T-helper 2 cell (primary cell): ENCODE measurements at places on chromosomes 4 and X.

- no peak for DNase-seq
These were observed 1014.8 kb downstream of the PCDH7 start for GRCh38 chr4:31735004-31735403.

- no peak for DNase-seq
These were observed 30.9 kb upstream of the TENM3 start for GRCh38 chr4:182212211-182212761.

DNA sequence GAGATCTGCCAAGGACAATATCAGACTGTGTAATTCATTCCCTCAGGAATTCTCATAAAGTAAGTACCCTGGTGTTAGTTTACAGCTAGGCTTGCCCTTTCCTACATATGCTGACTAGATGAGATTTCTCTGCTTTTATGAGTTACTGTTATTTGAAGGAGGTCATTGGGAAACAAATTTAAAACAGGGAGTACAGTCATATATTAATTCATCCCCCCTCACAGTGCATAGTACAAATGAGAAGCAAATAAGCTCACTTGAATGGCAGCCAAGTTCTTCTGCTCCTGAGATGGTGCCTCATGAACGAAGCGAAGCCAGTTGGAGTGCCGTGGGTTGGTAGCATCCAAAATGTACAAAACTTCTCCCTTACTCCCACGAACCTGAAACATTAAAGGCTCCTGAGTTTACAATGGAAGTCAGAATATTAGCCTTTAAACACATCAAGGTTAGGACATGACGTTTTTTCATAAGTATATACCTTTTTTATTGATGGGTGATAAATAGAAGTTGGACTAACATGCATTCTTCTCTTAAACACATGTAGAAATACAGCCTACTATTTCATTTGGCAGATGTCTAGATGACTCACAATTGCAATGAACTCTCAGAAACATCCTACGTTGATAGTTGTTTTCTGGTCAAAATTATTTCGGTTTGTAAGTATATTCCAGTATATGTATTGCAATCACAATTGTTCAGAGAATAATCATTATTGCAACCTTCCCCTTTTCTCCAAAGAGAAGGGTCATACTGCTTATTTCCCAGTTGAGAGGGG lies 69.2 kb downstream of the PRDM5 start:
- no peak for DNase-seq

GRCh38 chrX:71366674-71367256 lies 608 bp downstream of the TAF1 start:
- DNase-seq = no peak

- DNase-seq = no peak
These were observed 4.9 kb downstream of the SMR3A start for GRCh38 chr4:70365479-70365878.

DNA sequence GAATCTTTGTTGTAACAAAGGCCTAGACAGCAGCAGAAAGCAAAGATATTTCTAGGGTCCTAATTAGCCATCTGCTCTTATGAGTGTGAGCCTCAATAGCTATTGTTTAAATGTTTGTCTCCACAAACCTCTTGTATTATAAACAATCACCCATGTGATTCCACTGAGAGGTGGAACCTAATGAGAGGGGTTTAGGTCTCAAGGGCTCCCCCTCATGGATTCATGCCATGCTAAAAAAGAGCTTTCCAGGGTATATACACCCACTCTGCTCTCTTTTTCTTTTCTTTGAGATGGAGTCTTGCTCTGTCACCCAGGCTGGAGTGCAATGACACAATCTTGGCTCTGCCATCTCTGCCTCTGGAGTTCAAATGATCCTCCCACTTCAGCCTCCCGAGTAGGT lies 42.1 kb downstream of the TRIM61 start:
- DNase-seq = no peak

GRCh38 chrX:44042751-44043150 lies 69.6 kb upstream of the NDP start:
- no peak for DNase-seq

GRCh38 chr4:89434364-89434988 lies 126.9 kb upstream of the GPRIN3 start:
- peak; percentile 70 for DNase-seq

DNA sequence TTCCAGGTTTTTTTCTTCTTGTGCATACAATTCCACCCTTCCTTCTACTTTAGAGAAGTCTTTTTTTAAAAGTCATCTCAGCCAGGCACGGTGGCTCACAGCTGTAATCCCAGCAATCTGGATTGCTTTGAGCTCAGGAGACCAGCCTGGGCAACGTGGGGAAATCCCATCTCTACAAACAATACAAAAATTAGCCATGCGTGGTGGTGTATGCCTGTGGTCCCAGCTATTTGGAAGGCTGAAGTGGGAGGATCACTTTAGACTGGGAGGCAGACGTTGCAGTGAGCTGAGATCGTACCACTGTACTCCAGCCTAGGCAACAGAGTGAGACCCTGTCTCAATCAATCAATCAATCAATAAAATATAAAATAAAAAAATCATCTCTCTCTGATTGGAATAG lies 14.8 kb downstream of the ELOVL6 start:
- no peak for DNase-seq

DNA sequence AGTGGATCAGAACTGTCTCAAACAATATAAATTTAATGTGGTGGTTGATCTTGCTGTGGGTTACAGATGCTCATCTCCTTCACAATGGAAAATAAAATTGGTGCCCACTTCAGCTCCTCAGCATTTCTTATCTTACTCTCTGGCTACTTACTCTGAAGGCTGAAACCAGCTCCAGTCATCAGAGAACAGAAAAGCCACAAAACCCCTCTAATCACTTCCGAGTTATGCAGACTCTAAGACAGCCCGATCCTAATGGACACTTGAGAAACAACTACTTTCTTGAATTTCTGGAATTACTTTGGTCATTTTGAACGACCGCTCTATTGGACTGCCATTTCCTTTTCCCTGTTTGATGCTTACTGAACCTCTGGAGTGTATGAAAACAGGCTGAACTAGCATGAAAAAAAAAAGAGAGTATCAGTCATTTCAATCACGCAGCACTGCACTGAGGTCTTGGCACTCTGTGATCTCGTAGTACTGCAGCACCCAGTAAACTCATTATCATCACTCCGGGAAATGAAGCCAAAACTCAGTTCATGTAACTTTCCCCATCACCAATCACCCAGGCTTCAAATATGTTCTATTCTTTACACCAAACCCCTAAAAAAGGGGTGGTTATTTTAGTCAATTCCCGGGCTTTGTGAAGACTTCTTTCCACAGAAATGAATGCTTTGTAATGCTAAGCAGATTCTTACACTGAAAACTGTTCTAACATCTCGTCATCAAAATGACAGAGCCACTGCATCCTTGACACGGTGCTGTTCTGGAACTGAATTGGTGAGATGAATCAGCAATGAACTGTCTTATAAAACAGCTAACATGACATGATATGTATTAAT lies 54.5 kb downstream of the TSPAN5 start:
- no peak for DNase-seq

DNA sequence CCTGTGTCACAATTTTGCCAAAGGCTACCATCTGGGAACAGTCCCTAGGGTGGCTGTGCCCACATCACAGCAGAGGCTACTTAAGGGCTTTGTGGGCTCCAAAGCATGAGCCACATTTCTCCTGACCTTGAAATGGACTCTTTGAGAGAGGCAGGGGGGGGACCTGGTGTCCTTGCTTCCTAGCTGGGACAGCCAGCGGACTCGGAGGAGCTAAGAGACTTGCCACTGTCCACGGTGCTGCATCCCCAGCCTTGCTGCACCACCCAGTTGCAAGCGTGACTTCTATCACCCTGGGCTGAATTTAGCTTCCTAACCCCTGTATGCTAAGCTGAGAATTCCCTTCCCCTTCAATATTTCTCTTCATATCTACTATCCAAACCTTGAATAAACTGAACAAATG lies 99.0 kb downstream of the PHKA2 start:
- no peak for DNase-seq

DNA sequence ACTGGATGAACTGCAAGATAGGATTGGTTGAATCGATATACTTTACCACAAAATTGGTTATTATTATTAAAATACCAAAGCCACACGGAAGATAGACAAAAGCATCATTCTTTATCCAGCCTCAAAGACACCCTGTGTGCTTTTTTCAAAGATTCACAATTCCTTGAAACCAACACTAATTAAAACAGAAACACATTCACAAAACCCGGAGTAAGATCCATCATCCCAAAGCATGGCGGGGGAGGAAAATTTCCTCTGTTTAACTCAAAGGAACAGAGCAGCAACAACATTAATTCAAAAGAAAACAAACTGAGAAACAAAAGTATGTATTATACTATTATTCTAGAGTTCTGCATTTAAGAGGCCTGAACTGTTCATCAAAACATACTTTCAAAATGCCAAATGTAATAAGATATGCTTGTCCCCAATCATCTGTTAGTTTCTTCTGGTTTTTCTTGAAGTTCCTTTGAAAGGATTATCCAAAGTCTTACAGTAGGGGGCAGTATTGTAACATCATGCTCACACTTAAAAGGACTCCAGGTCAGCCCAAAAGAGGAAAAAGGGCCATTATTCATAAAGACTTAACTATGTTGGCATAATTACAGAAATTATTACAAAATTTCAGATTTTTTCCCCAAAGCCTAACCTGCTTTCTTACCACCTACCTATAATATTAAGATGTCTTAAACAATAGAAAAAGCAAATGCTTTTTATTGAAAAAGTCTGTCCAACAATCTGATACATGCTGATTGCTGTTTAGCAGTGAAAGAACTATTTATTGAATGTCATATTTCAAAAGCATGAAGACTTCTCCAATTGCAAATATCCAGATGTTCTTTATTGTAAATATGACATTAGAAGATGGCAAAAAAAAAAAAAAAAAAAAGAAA lies 168.7 kb downstream of the SCFD2 start:
- DNase-seq = peak; percentile 62

DNA sequence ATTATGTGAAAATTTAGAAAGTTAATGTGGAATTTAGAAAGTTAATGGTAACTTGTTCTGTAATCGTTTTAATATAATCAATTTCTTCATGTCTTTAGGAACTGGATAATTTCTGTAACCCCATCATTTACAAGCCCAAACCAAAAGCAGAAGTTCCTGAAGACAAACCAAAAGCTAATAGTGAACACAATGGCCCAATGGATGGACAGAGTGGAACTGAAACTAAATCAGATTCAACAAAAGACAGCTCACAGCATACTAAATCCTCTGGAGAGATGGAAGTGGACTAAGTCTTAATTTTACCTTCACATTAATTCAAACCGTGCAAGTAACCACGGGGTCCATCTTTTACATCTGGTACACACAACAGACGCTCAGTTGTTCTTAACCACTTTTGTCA lies 48.1 kb upstream of the PLK4 start:
- no peak for DNase-seq

GRCh38 chrX:65696613-65697012 lies 29.2 kb downstream of the MSN start:
- no peak for DNase-seq

DNA sequence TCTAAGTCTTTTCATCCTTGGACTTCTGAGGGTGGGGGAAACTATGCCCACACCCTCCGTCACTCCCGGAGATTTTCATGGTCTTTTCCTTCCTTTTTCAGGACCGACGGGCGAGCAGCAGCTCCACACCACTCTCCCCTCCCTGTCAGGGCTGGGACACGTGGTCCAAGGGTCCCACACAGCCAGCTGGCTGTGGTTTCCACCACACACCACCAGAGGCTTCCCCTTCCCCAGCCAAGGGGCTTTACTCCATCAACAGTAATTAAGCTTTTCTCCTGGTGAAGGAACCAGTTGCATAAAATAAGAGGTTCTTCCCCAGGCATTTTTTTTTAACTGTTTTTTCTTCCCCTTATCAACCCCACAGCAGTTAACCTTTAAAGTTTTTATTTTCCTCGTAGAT lies 453.9 kb downstream of the GPAT3 start:
- DNase-seq = no peak

DNA sequence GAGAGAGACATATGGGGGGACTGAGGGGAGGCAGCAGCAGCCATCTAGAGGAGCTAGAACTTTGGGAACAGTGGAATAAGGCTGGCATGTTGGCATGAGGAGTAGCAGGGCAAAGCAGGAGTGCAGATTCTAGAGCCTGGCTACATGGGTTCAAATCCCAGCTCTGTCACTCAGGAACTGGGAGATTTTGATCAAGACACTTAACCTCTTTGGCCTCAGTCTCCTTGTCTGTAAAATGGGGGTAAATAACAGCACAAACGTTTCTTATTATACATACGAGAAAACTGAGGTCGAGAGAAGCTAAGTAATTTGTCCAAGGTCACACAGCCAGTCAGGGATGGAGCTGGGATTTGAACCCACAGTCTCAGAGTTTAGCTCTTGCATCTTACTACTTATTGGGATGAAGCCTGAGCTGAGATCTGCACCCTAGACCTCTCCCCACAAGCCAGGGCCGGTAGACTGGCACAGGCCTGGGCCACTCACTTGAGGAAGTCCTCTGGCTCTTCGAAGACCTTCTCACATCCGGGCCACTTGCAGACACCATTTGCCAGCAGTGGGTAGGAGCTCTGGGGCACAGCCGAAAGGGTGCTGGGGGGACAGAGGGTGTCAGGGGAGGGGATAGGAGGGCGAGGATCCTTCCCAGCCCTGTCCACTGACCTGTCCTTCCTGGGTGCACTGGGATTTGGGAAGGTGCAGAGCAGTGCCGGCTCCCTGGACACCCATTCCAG lies 8.1 kb downstream of the FOXP3 start:
- DNase-seq = no peak

DNA sequence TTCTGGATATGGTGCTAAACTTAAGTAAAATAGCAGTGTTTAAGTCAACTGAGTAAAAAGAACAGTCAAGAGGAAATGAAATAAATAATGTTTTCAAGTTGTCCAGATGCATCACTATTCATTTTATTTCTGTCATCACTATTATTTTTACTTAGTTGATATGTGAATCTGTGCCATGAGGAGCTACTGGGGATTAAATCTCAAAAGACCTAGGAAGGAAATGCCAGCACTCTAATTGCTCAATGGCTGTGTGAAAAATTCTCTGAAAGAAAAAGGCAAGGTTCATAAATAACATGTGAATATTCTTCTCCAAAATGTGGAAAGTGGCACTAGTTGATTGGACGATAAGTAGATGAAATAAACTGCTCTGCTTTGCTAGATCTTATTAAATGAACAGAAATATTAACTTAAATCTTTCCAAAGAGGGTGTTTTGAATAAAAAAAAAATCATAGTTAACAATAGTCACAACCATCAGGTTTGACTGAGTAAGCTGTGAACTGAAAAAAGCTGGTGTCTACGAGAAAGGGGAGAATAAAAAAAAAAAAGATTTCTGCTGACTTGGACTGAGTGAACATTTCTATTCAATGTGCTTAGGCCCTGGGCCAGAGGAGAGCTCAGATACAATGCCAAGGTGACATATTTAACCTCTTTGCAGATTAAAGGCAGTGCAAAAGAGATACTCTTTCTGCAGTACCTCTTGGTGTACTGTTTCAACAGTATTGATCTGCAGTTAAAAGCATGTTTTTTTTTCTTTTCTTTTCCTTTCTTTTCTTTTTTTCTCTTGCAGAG lies 1.6 kb downstream of the SPARCL1 start:
- no peak for DNase-seq

DNA sequence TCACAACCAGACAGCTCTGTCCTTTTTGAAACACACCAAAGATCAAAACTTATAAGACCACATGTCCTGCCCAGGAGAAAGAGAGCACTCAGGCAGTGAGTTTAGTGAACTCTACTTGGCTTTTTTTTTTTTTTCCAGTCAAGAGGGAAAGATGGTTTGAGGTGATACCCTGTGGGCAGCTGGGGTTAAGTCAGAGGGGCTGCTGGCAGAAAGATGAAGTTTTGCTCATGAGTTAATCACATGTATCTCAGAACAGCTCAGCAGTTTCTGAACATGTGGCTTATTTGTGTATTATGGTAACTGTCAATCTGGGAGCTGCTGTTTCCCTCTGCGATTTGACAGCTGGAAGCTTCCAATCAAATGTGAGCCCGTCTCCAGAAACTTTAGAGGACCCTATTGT lies 56.4 kb upstream of the MAP3K15 start:
- DNase-seq = no peak
